Sigmoid colon (tissue), 7 donors: ENCODE measurements at places on chromosomes 5 and 9.

- no peak for DNase-seq
Observed at GRCh38 chr5:72266862-72267261, 53.2 kb downstream of the MRPS27 start.

DNA sequence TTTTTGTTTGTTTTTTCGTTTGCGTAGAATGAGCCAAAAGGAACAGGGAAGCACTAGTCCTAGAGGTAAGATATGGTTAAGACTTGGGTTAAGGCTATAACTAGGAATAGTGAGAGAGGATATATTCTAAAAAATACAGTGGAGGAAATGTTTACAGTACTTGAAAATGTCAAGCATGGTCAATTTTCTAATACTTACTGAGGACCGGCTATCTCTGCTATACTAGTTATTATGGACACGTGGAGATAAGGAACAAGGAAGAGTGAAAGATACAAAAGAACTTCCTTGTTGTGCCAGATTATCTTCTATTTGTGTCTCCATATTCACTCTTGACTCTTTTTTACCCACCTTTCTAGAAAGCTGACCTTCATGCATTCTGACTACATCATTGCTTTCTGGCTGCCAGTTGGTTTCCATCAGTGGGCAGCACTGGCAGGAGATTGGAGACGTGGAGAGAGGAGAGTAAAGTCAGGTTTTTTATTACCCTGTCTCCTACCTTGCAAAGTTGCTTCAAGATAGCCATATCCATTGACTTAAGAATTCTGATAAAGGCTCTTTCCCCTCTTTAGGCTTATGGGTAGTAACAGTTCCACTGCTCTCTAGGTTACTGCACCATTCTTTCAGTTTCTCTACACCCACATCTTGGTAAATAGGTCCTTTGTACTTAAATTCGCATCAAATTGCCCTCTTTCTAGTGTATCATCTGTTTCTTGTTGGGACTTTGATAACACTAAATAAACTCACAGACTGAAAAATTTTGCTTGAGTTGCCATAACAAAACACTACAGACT, 9.0 kb upstream of the RFX3 start:
- DNase-seq = no peak

DNA sequence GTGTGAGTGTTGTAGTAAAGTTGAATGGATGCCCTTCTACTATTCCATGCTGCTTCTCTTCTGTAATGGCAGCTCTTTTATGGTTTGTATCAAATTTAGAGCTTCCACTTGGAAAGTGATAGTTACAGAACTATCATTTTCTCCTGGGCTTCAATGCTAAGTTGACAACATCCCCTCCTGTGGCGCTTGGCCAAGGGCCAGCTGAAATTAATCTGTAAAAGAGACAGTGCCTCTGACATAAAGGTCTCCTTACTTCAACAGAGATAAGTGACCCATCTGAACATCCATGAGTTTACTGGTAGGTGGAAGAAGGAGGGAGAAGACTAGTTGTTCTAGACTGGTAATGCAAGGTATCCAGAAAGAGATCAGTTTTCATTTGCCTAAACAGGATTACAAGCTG, 39.7 kb downstream of the CHSY3 start:
- DNase-seq = no peak

DNA sequence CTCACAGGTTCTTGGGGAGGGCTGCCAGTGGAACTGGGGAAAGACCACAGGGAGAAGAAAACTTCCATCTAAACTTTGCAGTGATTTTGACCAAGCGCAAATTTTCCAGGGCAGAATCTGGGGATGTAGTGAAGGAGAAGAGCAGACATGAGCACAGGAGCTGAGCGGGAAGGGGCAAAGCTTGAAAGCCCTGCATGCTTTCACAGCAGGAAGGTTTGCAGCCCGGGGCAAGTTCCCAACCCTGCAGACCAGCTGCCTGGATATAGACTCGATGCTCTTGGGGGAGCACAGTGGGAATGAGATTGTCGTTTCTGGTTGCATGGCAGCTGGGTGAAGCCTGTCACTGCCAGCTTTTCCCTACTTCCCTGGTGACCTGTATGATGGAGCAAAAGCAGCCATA, 276.8 kb upstream of the RORB start:
- DNase-seq = no peak

DNA sequence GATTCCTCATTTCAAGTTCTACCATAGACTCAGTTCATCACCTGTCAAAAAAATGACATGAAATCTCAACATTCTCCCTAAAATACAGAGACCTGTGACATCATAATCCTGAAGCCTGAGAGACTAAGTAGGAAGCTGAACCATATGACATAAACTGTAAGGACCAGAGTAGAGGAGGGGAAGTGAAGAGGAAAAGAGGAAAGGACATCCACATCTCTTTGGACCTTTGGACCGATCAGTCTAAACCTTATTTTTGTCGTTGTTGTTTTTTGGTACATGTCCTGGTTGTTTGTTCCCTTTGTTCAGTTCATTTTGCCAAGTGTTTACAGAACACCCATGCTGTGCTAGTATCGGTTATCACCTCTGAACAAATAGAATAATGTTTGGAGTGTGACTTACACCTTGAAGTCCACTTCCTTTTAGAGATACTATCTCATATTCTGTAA, 41.9 kb downstream of the LURAP1L start:
- no peak for DNase-seq
